ENCODE measurements at places on chromosomes 12 and 14.

DNA sequence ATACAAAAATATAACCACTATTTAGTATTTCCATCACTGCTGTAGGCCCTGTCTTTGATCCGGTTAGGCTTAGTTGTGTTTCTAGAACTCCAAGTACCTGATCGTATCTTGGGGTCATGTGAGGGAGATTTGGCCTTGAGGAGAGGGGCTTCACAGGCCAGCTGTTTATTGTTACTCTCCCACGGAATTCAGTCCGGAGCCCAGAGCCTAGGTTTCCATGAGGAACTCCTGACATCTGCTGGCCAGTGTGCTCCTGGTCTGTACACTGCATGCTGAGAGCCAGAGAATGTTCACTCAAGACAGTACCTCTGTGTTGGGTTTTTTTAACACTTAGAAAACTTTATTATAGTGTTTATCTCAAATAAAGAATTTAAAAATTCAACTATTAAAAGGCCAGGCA is 341.0 kb upstream of the TMEM132C start:
- peak; percentile 86 for DNase-seq

GRCh38 chr12:102961466-102961855 is 4.0 kb downstream of the ASCL1 start:
- DNase-seq = no peak

GRCh38 chr12:120474616-120474960 is 5.0 kb upstream of the SRSF9 start:
- peak; percentile 67 for DNase-seq

GRCh38 chr14:106378191-106378590 is 851.8 kb downstream of the TMEM121 start:
- no peak for DNase-seq
